ENCODE measurements at places on chromosomes 13 and 19.

DNA sequence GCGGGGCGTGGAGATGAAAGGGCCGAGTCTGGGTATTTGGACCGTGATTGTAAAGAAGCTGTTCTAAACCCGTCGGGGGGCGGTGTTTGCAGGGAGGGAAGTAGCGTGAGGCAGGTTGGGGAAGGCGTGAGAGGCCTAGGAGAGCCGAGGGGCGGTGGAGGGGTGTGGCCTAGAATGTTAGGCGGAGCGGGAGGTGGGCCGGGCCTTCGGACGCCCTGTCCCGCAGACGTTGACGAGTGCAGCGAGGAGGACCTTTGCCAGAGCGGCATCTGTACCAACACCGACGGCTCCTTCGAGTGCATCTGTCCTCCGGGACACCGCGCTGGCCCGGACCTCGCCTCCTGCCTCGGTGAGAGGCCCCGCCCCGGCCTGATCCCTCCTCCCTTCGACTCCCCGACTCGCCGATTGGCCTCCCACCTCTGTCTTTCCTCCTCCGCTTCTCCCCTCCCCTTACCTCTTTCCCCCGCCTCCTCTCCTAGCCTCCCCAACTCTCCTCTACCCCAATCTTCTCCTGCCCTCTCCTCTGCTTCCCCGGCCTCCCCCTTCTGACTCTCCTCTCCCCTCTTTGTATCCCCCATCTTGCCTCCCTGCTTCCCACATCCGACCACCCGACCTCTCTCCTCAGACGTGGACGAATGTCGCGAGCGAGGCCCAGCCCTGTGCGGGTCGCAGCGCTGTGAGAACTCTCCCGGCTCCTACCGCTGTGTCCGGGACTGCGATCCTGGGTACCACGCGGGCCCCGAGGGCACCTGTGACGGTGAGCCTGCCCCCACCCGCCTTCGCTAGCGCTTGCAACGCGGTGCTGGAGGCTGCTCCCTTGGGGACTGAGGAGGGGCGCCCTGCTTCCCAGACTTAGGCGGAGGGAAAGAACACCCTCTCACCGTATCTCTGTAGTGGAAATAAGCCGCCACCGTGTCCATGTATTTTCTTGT is 12.8 kb downstream of the LTBP4 start:
- DNase-seq = no peak

DNA sequence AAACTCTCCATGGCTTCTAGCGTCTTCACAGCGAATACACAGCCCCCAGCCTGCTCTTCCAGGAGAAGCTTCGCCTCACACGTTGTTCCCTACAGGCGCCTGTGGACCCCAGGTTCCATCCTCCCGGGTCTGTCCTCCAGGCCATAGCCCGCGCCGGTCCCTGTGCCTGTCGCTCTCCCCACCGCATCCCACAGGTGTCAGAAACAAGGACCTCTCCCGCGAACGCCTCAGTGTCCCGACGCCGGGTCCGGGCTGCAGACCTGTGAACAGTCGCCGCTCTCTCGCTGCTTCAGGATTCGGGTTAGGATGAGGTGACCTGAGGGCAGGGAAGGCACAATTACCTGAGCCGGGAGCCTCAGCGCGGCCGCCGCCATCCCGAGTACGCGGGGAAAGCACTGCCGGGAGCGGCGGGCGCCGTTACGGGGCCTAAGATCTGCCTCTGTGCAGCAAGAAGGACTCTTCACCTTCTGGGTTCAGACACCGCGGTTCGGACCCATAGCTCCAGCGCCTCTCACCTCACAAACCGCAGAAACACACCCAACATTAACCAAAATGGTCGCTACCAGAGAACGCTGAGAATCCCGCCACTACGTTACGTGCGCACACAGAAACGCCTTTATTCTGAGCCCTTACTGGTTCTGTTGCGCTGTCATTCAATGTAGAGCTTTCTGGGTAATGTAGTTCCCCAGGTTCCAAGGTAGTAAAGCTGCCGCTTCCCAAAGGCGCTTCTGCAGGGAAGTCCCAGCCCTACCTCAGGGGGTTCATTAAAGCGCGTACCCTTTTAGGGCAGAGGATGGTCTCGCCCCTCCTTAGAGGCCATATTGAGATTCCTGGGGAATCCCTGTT is at the start of gene ZNF418:
ZNF418 (minus strand) TSS at position 583 of the 846 bp plus-strand sequence. CDS start 1,580 bp downstream, outside the sequence.
- peak; percentile 82 for DNase-seq

- no peak for DNase-seq
Observed at GRCh38 chr13:48121733-48122132, 26.8 kb upstream of the MED4 start.

GRCh38 chr19:13102666-13103580 is at the start of gene LYL1:
Gene LYL1, minus strand, starts transcription at chr19:13102858. Its CDS starts 1,687 bp downstream, at chr19:13101171.
- DNase-seq = no peak

- DNase-seq = no peak
Observed at GRCh38 chr13:35835989-35836388, 295.2 kb downstream of the DCLK1 start.

DNA sequence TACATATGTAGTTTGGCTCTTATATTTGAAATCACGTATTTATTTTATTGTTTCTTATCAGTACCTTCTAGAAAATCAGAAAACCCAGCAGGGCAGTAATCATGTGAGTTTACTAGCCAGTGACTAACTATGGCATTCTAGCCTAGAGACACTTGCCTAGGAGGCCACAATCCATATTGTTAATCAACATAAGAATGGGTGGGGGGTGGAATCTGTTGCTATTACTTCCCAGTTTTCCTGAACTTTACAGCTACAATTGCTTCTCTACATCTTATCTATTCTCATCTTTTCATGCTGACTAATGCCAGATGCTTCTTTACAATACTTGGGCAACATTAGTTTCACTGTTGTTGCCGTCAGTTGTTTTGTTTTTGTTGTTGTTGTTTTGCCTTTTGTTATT is 18.7 kb upstream of the ATXN8OS start:
- no peak for DNase-seq

DNA sequence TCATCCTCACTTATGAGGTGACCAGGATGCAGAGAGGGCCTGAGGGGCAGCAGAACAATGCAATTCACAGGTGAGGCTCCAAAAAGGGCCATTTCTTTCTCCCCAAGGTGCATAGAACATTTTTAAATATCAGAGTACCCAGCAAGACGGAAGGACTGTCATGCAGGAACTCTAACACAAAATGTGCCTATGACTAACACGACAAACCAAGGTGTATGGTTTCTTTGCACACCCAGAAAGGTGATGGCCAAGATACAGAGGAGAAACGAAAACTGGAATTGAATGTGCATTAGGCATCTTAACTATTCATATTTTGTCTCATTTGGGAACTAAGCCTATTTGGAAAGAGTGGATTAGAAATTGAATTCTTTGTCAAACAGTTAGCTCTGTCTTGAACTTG is 29.9 kb downstream of the SHISA2 start:
- no peak for DNase-seq

DNA sequence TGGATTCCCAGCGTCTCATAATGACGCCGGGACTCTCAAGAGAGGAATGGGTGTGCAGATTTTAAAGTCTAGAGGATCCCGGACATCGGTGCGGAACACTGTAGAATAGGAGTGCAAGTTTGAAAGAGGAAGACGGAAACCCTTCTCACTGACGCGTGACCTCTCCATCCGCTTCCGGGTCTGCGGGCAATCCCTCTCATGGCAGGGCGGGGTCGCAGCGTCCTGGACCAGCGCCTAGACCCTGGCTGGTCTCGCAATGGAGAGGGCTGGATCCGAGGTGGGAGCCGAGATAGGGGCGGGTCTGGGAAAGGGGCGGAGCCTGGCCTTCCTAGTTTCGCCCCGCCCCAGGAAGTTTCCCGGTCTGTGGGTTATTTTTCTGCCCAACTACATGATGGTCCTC is 4.6 kb upstream of the ZNF845 start:
- DNase-seq = peak; percentile 9

DNA sequence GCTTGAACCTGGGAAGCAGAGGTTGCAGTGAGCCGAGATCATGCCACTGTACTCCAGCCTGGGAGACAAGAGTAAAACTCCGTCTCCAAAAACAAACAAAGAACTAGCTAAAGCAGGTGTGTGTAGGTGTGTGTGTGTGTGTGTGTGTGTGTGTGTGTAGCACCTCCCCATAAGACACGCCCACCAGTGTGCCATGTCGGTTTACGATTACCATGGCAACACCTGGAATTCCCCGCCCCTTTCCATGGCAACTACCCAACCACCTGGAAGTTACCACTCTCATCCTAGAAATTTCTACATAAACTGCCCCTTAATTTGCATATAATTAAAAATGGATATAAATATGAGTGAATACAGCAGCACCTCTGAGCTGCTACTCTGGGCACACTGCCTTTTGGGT is 80.9 kb upstream of the ADGRE5 start:
- DNase-seq = no peak
